ENCODE measurements at places on chromosomes 11 and 22. TPM values are rescaled to one million over a fixed set of nuclear protein-coding genes. Genes with fewer than 3 reads are reported as not detected.

The ZNF214 gene
- total RNA-seq, result 0.79 TPM

The SCN2B gene
- not detected for total RNA-seq

The OR4X1 gene
- total RNA-seq, result not detected

The RABL2B gene
- total RNA-seq, result 23.5 TPM

The NNMT gene
- total RNA-seq, result 332 TPM

The SLN gene
- total RNA-seq, result 1.7 TPM

The ANO3 gene
- total RNA-seq, result not detected

The OR5M3 gene
- not detected for total RNA-seq

The FZD4 gene
- 1.2 TPM for total RNA-seq

The DPAGT1 gene
- total RNA-seq, result 31.6 TPM

The ELFN2 gene
- 6.8 TPM for total RNA-seq

The LRRC4C gene
- not detected for total RNA-seq

All from A549 treated with Mapracorat at 1 μM for 4 hours (cell line).